NCI-H446 (cell line): ENCODE measurements at places on chromosomes 16 and 17.

DNA sequence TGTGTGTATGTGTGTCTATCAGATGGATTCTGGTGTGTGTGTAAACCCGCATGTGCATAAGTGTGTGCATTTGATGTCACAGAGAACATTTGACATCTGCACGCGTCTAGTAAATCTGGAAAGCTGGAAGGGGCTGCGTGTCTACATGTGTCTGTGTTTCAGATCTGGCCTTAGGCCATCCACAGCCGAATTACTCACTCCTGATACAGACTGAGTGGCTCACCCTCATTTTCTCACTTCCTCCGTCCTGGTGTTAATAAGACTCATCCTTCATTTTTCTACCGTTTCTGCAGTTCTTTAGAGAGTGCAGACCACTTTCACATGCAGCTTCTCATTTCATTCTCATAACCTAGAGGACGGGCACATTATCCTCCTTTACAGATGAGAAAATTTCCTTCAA, 491.6 kb downstream of the CDH13 start:
- DNase-seq, result no peak

- DNase-seq, result no peak
These were observed 55.7 kb downstream of the ABR start for GRCh38 chr17:1123921-1124715.

- DNase-seq, result no peak
These were observed 771 bp downstream of the MSRB1 start for GRCh38 chr16:1942047-1942809.

- no peak for DNase-seq
These were observed 9.0 kb upstream of the SPATA32 start for GRCh38 chr17:45270828-45271418.
